ENCODE measurements at places on chromosomes 2 and 18.

DNA sequence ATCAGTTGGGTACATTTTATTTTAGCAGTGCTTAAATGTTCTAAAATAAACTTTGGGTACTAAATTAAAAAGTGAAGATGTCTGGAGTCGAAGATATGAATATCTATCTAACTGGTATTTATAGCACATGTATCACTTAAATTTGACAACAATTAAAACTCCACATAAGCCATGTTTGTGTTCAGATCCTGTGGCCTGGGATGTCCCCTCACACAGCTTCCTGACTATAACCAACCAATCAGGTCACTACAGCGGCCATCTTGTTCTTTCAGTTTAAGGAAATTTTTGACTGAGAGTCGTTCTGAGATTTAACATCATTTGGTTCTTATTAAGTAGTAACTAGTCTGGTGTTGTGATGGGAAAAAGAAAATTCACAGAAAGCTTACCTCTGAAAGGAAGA, 170.7 kb upstream of the NRP2 start:
- DNase-seq, result no peak

DNA sequence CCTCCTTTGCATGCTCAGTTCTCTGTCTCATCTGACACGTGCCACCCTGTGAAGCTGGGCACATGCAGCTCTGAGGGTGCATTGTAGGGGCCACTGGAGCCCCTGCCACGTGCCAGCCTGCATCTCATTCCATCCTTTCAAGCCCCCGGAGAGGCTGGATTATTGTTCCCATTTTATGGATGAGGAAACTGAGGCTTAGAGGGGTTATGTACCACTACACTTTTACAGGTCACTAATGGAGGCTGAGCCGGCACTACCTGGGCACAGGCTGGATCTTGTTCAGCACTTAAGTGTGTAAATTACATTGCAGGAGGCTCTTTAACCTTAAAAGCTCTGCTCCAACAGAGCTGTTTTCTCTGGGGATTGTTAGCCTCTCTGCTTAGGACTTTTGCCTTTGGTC, 47.5 kb downstream of the KCNIP3 start:
- no peak for DNase-seq

GRCh38 chr2:1081451-1082225, 131.0 kb downstream of the SNTG2 start:
- no peak for DNase-seq

DNA sequence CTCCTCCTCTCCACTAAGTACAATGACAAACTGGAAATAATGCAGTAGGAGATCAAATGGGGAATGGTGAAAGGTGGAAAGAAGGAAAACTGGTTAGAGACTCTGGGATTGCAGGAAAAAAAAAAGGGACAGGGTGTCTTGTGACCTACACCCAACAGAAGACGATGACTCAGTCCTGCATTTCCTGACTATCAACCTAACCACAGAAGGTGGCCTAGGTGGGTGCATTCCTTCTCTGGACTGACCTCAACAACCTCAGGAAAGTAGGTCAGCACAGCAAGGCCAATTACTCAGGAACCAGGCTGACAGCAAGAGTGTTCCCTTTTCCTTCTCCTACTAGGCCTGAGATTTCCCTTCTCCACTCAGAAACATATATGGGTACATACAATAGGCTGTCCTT, 1386.4 kb upstream of the ZEB2 start:
- no peak for DNase-seq

GRCh38 chr18:60585670-60586069, 213.1 kb upstream of the MC4R start:
- no peak for DNase-seq

DNA sequence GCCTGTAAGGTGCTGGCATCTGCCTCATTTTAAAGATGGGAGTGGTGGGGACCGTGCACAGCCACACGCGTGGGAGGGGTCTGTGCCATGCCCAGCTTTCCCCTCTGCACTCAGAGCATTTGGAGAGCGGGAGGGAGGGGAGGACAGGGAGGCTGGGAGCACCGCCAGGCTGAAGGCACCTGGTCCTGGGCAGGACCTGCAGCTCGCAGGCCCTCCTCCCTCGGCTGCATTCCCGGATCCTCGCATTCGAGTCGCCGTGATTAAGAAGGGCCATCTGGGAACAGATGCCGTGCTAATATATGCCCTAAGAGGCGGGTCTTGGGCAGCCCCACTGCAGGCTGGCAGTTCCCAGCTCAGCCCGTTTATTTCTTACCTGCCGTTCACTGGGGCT, 84.0 kb downstream of the PTGR3 start:
- DNase-seq, result no peak

DNA sequence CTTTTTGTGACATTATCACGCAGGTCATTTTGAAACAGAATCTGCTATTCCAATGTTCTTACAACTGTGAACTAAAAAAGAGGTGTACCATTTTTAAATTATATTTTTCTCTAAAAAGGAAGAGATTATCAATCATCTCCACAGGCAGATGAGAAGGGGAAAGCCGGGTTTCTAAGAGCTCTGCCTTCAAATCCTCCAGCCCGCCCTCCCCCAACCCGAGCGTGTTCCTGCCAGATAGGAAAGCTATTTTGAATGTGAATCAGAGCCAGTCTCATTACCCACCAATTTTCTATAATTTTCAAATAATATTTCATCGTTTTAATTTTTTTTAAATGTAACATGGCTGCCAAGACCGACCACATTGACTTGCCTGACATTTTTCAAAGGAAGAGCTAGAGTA, 65.9 kb downstream of the KCNF1 start:
- DNase-seq, result no peak

DNA sequence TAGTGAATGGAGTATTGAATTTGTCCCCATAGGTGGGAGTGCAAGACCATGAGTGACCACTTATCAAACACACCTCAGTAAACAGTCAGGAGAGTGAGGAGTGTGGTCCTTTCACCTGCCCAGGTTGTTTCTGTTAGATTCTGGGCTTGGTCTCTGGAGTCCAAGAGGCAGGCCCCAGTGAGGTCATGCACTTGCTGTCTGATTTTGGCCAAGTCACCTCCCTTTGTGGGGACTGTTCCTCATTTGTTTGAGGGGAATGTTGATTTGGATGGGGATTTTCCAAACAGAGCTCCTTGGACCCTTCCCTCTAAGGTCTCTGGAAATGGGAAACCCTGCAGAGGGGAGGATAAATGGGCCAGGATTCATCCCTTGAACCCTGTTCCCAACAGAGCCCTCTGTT, 7.3 kb downstream of the IL1RN start:
- no peak for DNase-seq

DNA sequence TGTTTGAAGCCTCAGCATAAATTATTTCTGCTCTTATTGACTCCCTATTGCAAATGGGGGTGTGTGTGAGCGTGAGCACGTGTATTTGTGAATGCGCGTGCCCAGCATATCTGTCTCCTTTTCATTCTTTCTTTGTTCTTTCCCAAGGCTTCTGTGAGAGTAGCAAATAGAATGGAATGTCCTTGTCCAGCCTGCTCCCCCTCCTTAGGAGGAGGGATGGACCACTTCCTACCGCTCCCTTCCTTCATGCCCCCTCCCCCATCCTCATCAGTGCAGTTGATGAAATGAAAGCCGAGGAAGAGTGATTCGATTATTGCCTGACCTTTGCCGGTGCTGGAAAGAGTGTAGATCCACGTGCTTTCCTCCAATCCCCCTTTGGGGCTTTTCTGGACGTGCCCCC, 102.0 kb downstream of the CPO start:
- DNase-seq, result no peak

All from activated T-cell treated with anti-CD3 and anti-CD28 coated beads for 1 hour (primary cell).